ENCODE measurements at places on chromosomes 6 and 20.
A peak's percentile ranks its signal among the peaks of the same experiment; 100 is the strongest.

DNA sequence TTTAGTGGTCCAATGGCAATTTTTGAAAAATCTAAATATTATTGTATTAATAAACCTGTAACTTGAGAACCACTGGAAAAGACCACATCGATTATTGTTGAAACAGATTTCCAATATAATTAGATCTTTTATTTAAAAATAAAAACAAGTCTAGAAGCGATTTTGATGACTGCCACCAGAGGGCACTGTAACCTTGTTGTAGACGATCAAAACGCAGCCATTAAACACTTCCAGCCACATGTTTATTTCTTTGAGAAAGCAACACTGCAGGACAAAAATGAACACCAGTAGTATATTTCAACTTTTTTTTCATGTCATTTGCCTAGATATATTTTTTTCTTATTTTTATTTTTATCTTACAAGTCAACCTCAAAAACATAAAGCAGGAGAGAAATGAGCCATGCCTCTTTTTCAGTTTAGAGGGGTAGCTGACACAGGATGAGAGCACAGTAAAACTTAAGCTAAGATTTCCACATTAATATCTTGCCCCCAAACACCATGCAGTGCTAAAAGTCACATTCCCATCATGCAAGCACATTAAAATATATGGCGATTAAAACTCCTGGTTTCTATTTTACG, 115.4 kb downstream of the OPRM1 start:
- DNase-seq: peak; percentile 88

- peak; percentile 19 for DNase-seq
Observed at GRCh38 chr6:71248306-71248765, 40.3 kb upstream of the OGFRL1 start.

DNA sequence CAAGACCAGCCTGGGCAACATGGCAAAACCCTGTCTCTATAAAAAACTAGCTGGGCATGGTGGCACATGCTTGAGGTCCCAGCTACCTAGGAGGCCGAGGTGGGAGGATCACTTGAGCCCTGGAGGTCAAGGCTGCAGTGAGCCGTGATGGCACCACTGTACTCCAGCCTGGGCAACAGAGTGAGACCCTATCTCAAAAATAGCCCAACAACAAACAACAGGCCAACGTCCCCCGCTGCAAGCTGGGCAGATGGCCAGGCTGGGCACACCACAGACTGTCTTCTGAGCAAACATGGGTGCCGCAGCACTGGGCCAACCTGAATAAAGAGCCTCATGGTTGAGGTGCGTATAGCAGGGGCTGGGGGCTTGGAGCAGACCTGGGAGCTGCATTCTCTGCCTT, 46.6 kb upstream of the SRF start:
- no peak for DNase-seq

DNA sequence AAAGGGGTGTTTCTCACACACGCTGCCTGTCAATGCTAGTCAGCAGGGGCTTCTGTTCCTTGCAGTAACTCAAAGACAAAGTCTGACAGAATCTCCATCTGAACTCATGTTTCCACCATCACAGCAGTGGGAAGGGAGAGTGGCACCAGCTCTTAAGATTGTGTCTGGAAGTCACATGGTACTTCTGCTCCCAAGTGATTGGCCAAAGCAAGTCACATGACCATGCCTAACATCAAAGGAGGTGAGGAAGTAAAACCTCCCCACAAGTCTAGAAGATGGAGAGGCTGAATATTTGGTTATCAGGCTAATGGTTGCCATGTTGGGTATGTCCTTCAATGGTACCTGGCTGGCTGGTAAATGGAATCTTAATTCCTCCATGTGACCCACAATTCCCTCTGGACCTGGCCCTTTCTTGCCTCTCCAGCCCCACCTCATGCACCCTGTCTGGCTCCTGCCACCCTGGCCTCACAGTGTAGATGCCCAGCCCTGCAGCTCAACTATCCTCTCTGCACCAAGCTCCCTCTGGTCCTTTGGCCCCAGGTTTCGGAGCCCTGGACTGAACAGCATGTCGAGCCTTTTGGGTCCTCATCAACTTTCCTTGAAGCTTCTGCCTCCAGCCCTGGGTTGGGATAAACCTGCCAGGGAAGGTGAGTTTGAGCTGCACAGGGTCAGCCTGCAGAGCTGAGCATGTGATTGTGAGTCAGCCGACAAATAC, 51.0 kb upstream of the PMEPA1 start:
- DNase-seq: no peak

- DNase-seq: no peak
Observed at GRCh38 chr6:70124443-70124842, 178.4 kb downstream of the COL9A1 start.

DNA sequence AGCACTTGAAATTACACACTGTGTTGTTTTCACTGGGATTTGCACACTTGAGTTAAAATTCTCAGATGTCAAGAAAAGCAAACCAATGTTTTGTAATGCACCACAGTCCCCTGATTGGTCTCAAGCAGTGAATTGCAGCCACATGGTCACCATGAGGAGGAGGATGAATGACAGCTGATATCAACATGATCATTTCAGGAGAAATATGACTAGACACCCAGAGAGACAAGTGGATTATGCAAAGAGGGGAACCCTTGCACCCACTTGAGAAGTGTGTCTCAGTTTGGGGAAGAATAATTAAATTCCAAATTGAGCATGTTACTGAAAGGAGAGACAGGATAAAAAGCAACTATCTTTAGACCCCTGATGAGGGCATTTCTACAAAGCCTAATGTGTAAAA, 69.3 kb downstream of the UST start:
- no peak for DNase-seq

Measured in brain (organoid and tissue), 16 donors.